ENCODE measurements at places on chromosomes 4 and X. TPM values are rescaled to one million over a fixed set of nuclear protein-coding genes. Genes with fewer than 3 reads are reported as not detected.

DNA sequence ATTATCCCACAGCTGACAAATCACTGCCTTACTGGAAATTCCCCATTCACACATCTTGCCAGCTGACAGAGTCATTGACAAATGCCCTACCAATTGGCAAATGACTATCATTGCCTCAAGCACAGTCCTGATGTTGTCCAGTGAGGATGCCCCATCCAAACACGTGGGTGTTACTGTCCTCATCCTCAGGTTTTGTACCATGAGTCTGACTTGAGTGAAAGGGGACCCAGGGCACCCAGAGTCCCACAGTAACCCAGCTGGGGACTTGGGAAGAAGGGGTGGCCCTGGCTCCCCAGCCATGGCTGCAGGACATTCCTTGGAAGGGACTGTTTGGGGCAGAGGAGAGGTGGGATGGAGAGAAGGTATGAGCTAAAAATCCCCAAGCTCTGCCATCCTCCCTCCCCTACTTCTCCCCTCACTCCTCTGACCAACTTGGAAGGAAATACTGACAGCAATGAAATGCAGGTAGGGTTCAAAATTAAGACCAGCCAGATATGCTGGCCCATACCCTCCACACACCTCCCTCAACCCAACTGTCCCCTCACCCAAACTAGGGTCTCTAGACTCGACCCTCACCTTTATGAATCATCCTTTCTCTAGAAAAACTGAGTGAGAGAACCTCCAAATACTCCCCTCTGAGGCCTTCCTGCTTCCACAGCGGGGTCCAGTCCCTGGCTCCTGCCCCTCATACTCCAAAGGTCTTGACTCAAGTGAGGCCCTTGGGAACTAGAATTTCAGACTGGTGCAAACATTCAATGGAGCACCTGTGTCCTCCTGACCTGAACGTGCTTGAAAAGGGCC, 5.1 kb downstream of the TIMP1 start:
- DNase-seq = no peak

DNA sequence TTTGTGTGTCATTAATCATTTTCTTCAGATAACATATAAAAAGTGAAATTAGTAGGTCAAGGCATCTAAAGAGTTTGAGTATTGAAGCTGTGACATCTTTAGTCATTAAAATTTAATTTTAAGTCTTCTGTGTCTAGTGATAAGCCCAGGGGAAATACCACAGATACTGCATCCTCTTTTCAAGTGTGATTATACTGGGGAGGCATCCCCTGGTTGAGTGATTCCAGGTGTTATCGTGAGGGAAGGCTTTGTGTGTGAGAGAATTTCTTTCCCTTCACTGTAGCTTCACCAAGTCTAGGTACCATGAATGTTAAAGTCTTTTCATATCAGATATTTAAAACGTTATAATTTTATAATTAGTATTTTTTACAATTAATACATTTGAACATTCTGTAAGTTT, 193.4 kb downstream of the FRAS1 start:
- DNase-seq = no peak

The GLUD2 gene
- 1.6 TPM for total RNA-seq

GRCh38 chr4:188735082-188735481, 595.8 kb downstream of the TRIML1 start:
- DNase-seq = no peak

The GPR119 gene
- not detected for total RNA-seq

- no peak for DNase-seq
Observed at GRCh38 chr4:144709793-144710525, 64.0 kb downstream of the HHIP start.

DNA sequence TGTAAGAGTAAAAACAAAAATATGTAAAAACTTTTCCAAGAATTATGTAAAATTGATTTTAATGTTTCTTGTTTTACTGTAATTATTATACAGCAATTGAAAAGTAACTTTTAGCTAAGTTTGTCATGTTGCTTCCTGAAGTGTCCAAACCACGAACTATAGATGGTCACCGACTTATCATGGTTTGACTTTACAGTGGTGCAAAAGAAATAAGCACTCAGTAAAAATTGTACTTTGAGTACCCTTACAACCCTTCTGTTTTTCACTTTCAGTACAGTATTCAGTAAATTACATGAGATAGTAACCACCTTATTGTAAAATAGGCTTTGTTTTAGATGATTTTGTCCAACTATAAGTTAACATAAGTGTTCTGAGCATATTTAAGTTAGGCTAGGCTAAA, 93.8 kb downstream of the SLC10A6 start:
- DNase-seq = no peak

GRCh38 chr4:45186249-45186648, 459.9 kb upstream of the GNPDA2 start:
- no peak for DNase-seq

GRCh38 chr4:140856621-140857062, 100.5 kb upstream of the TBC1D9 start:
- DNase-seq = no peak

GRCh38 chr4:119040694-119041185, 94.9 kb upstream of the MYOZ2 start:
- no peak for DNase-seq

- DNase-seq = no peak
Observed at GRCh38 chr4:59094505-59094904, 1984.3 kb upstream of the IGFBP7 start.

All from cardiac septum (tissue), 1 donor.